ENCODE measurements at places on chromosomes 5 and 9. TPM values are rescaled to one million over a fixed set of nuclear protein-coding genes. Genes with fewer than 3 reads are reported as not detected.

Gene NEUROG1
- not detected for total RNA-seq

Gene PCDHB11
- not detected for total RNA-seq

Gene FCHO2
- 26.1 TPM for total RNA-seq

Gene SYK
- total RNA-seq, result 32.1 TPM

Gene BTNL9
- total RNA-seq, result not detected

Gene SIT1
- total RNA-seq, result not detected

Gene GLRA1
- not detected for total RNA-seq

Gene FAM78A
- total RNA-seq, result 1.3 TPM

GRCh38 chr5:93088592-93089389 is 492.2 kb downstream of the NR2F1-AS1 start:
- no peak overlapping the region for H3K4me3 ChIP-seq
- peaks cover 7% of the 10 kb centered on the region for H3K4me1 ChIP-seq
- DNase-seq, result no peak
- no peaks in the 10 kb centered on the region for H3K36me3 ChIP-seq

GRCh38 chr9:119955276-119955675 is 586.0 kb upstream of the BRINP1 start:
- no peaks in the 10 kb centered on the region for H3K36me3 ChIP-seq
- no peak overlapping the region for H3K4me3 ChIP-seq
- no peak overlapping the region for H3K27ac ChIP-seq
- H3K27me3 ChIP-seq, result peaks cover 18% of the 10 kb centered on the region
- DNase-seq, result no peak
- H3K4me1 ChIP-seq, result no peaks in the 10 kb centered on the region

DNA sequence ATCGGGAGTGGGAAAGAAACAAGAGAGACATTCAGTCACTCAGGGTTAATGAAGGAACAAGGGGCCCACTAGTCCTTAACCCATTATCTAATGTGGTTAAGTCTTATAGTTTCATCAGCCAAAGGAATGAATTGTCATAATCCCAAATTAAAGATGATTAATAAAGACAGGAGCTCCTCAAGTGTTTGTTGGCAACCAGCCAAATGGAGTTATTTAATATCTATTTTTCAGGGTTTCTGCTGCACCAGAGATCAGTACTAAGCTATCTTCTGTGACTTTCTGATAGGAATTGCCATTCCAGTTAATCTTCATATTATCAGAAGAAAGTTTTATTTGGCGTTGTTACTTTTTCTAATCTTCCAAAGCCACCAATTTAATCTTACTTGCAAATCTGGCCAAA is 34.0 kb upstream of the FCHO2 start:
- no peaks in the 10 kb centered on the region for H3K36me3 ChIP-seq
- DNase-seq, result no peak
- H3K4me1 ChIP-seq, result no peaks in the 10 kb centered on the region
- no peaks in the 10 kb centered on the region for H3K27me3 ChIP-seq
- H3K27ac ChIP-seq, result no peak overlapping the region
- H3K4me3 ChIP-seq, result no peak overlapping the region

DNA sequence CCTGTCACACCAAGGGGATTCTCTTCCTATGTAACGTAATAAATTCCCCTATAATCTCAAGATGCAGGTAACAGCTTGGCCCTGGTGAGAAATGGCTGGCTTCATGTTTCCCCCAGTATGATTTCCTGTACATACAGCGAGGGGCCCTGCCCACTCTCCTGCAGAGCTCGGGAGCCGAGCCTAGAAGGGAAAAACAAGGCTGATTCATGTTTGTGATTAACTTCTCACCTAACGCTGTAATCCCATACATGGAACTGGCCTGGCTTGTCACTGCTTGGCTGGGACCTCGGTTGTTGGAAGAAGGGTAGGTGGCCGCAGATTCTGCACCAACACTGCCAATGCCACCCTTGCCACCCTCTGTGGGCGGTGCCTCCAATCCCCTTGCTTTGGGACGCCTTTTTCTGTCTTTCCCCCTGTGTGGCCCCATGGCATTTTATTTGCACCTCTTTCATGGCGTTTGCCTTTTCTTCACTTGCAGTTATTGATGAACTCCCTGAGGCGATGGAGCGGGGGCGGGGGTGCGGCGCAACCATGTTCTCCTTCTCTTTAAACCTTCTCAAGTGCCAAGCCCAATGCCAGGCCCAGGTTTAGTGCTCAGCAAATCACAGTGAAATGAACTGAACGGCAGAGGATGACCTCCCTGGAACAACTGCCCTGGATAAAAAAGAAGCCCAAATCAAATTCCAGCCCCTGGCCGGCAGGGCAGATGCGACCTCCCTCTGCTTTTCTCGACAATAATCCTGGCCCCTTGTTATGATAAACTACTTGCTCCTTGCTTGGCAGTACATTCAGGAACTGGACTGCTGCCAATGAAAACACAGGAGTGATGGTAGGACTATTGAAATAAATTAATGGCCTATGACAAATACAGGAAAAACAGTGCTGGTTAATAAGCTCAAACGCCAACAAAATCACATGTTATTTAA is 108.1 kb downstream of the TMEM174 start:
- no peak overlapping the region for H3K4me3 ChIP-seq
- DNase-seq, result peak; percentile 41
- no peaks in the 10 kb centered on the region for H3K27me3 ChIP-seq

DNA sequence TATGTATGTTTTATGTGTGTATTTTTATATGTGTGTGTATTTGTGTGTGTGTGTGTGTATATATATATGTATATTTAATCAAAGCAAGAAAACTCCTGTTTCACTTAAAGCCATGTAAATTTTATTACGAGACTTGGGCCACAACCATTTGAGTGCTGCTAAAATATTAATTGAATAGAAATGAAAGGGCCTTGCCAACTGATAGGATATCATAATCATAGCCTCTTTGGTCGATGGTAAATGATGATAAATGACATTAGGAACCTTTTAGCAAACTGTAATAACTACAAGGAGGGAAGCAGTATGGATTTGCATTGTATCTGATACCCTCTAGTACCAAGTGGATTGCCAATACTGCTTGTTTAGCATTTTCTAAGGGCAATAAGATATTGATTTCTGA is 7.9 kb downstream of the TLE4 start:
- H3K27me3 ChIP-seq, result no peaks in the 10 kb centered on the region
- no peak for DNase-seq
- H3K36me3 ChIP-seq, result no peaks in the 10 kb centered on the region
- no peak overlapping the region for H3K27ac ChIP-seq
- H3K4me3 ChIP-seq, result no peak overlapping the region

DNA sequence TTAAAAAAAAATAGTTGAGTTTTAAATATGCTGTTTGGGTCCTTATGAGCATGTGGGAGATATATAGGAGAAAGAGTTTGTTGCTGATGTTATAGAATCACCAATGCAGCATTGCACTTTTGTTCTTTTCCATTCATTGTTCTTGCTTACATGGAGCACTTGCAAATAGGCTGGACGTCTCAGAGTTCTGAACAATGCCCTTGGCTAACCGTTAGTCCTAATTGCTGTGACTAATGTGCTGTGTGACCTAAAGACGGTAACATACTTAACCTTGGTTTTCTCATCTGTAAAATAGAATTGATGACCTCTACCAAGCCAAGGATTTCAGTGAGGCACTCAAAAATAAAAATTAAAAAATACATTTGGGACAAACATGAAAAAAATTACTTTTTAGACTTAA is 29.8 kb downstream of the PIK3R1 start:
- H3K4me1 ChIP-seq, result no peaks in the 10 kb centered on the region
- H3K27me3 ChIP-seq, result no peaks in the 10 kb centered on the region
- H3K4me3 ChIP-seq, result no peak overlapping the region
- no peak for DNase-seq
- no peaks in the 10 kb centered on the region for H3K36me3 ChIP-seq
- no peak overlapping the region for H3K27ac ChIP-seq

GRCh38 chr5:163566678-163567077 is 61.3 kb downstream of the MAT2B start:
- H3K4me1 ChIP-seq, result no peaks in the 10 kb centered on the region
- peaks cover 58% of the 10 kb centered on the region for H3K27me3 ChIP-seq
- H3K36me3 ChIP-seq, result no peaks in the 10 kb centered on the region
- H3K4me3 ChIP-seq, result no peak overlapping the region
- no peak overlapping the region for H3K27ac ChIP-seq
- no peak for DNase-seq

DNA sequence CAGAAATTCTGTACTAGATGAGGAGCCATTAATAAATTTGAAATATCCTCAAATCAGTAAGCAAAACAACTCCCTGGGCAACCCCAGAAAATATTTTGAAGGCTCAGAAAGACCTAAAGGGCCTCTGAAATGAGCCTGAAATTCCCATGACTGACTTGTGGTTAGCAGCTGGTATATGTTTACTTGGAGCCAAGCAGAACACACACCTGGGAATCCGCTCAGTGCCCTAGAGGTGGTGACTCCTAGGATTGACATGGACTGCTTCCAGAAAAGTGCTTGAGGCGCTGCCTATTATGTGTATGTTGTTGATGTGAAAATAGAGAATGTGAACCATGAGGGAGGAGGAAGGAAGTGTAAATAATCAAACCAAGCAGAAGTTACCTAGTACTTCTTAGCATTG is 14.7 kb downstream of the RFK start:
- peak overlapping the region; percentile 81 for H3K27ac ChIP-seq
- peak; percentile 99 for DNase-seq
- H3K4me3 ChIP-seq, result no peak overlapping the region
- no peaks in the 10 kb centered on the region for H3K36me3 ChIP-seq
- no peaks in the 10 kb centered on the region for H3K27me3 ChIP-seq

GRCh38 chr5:148532969-148533670 is 121.2 kb downstream of the HTR4 start:
- peaks cover 8% of the 10 kb centered on the region for H3K27me3 ChIP-seq
- H3K4me1 ChIP-seq, result no peaks in the 10 kb centered on the region
- no peak overlapping the region for H3K4me3 ChIP-seq
- no peak overlapping the region for H3K27ac ChIP-seq
- no peaks in the 10 kb centered on the region for H3K36me3 ChIP-seq
- DNase-seq, result no peak

All from PC-9 (cell line).